ENCODE measurements at places on chromosomes 5 and 9.

- DNase-seq: no peak
These were observed 53.4 kb upstream of the PTCH1 start for GRCh38 chr9:95570150-95570549.

DNA sequence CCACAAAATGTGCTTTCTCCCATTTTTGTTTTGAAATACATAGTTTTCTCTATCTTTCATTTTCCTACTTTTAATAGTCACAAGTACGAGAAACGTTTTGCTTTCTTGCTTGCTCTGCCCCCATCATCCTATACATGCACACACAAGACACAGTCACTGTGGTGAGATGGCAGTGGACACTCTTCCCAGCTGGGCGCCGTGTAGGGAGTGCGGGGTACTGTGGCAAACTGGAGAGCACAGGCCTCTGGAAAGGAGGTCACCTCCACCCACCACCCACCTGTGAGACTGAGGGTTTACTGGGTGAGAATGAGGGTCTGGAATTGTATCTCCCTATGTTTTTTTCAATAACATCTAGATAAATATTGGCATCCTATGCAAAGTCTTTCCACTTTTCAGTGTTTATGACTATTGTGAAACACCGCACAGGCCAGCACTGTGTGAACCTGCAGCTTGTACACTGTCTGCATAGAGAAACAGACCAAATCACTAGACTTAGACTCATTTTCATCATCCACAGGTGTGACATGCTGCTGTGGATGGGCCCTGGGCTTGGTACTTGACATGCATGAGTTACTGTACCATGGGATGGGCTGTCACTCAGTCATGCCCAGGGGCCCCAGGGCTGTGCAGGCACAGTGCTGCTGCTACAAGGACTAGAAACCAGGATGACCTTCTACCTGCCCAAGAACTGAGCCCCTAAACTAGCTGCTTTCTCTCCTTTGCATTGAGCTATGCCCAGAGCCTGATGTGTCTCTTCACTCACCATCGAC, 118.1 kb upstream of the LMX1B start:
- DNase-seq: no peak

DNA sequence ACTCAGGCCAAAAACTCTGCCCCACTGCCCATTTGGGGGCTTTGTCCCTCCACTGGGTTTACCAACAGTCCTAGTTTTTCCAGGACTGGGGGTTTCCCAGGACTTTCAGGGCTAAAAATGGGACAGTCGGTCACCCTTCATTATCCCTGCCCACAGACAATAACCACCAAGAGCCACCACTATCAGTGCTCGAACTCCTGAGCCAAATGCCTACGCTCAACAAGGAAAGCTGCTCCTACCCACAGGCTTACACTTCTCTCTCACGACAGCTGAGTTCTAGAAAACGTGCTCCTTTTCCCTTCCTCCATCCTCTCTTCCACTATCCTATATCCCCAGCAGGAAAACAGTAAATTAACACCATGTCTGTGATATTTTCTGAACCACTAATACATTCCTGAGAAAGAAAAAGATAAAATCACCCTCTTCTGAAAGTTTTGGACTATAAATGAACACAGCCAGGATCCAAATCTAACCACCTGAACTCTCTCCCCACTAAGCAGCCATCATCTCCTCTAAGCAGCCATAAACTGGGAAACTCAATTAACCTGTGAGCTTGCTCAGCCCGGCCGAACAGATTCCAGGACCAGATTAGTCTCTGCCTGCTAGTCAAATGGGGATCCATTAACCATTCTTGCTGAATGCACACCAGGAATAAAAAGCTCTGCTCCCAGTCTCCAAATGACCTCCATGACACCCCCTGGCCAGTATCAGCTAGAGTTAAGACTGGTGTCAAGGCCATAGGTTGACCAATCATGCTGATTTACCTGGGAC, 41.8 kb downstream of the KLHL3 start:
- DNase-seq: no peak

DNA sequence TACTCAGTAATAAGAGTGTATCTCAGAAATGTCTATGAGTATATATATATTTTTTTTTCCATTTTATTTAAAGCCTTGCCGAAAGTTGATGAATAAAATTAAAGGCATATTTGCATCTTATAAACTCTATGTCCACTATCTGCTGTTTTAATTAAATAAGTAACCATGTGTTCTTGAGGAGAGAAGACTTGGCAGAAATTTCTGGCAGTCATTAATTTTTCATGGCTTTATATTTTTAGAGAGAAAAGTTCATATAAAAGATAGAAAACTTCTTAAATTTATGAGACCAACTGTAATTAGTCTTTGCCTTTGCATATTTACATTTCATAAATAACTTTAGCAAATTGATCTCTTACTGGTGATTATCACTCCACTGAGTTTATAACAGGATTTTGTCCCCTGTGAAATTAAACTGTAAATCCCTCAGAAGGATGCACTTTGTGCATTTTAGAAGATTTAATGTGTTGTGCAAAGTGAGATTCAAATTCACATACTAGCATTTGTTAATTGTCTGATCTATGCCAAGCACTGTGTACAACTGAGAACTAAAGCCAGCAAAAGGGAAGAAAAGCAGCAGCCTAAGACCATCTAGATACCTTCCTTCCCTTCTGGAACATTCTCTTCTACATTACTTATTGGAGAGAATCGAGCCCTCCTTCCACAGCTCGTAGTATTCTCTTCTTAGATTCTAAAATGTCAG, 108.7 kb downstream of the SNCAIP start:
- DNase-seq: no peak

DNA sequence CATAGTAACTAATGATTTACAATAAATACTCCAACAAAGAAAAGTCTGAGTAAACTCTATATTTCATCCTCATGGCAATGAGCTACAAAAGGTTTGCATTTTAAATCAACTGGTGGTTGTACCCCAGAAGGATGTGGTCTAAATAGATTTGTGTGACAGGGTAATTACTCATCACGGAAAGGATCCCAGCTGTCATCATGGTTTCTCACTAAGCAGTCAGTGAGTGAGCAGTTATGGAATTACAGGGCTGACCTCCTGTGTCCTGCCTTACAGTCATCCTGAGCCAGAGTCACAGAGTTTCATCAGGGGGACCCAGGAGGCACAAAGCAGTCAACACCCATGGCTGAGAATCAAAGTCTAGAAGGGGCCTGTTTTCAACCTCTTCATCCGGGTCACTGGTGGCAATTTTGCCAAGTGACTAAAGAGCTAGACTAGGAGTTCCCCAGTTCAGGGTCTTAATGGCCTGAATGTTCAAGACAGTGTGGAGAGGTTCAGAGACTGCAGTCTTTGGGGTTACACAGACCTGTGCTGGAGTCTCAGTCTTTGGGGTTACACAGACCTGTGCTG, 210.7 kb upstream of the SLC24A2 start:
- DNase-seq: peak; percentile 84

GRCh38 chr5:154086641-154087040, 47.9 kb downstream of the MFAP3 start:
- no peak for DNase-seq

DNA sequence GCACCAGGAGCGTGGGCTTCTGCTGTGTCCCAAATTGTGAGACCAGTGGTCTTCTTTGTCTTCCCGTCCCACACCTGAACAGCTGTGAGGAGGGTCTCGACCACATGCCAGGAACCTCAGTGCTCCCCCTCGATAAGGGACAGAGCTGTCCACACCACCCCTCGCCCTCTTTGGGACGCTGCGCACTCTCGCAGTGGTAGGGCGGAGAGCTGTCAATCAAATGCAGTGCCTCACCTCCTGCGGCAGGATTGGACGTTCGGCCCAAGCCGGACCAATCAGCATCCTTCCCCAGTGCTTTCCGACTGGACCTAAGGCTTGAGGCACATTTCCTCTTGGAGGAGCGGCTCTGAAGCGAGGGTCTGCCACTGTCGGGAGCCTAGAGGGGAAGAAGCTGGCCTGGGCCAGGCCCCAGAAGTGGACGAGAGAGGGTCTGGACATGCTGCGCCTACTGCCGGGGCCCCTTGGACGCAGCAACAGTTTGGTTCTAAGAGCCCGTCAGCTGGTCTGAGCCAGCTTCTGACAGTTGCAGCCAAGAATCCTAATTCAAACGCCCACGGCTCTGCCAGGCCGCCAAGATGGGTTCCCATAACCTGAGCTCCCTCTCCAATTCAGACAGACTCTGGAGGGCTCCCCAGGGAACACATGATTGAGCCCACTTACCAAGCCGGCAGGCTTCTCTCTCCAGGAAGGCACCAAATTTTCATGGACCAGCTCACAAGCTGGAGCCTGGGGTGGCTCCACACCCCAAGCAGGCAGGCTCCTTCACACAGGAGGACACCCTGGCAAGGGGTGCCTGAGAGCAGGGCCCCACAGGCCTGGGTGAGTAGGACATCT, 28.1 kb upstream of the ADAMTS2 start:
- no peak for DNase-seq

GRCh38 chr5:74889523-74890105, 23.4 kb upstream of the FAM169A start:
- no peak for DNase-seq

GRCh38 chr9:98989036-98990000, 45.6 kb downstream of the COL15A1 start:
- no peak for DNase-seq

- no peak for DNase-seq
These were observed 283.3 kb downstream of the PJA2 start for GRCh38 chr5:109126481-109126880.

DNA sequence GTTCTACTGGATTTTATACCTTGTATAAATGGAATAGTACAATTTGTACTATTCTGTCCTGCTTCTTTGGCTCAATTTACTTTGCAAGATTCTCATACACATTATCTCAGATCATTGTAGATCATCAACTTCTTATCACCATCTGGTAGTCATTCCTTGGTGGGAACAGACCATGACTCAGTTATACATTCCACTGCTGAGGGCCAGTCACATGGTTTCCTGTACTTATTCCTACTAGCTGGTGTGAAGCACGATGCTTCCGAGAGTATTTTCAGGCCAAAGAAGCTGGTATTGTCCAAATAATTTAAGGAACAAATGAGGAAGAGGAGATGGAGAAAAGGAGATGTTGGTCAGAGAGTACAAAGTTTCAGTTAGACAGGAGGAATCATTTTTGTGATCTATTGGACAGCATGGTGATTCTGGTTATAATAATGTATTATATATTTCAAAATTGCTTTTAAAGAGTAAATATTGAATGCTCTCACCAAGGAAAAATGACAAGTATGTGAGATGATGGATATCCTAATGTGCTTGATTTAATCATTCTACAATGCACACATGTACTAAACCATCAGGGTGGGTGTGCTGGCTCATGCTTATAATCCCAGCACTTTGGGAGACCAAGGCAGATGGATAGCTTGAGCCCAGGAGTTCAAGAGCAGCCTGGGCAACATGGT, 124.1 kb downstream of the SYK start:
- no peak for DNase-seq

- no peak for DNase-seq
These were observed 18.9 kb downstream of the WNT8A start for GRCh38 chr5:138102454-138103318.

GRCh38 chr5:138637256-138637655, 62.1 kb upstream of the HSPA9 start:
- no peak for DNase-seq

DNA sequence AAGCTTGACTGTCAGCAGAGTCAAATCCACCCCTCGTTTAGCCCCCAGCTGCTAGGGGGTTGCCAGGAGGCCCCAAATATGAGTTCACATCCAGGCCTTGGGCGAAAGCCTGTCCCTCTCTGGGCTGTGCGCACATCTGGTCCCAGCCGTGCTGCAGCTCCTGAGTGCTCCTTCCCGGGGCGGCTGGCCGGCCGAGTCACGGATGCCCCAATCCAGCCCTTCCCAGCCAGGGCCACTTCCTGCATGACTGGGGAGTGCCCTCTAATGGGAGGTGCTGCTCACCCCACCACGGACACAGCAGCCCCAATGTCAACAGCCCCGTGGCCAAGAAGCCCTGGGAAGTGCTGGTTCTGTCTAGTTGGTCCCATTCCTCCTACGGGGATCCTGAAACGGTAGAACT, 103.5 kb upstream of the FCN2 start:
- no peak for DNase-seq

GRCh38 chr9:1978941-1979340, 36.2 kb upstream of the SMARCA2 start:
- no peak for DNase-seq

- DNase-seq: no peak
These were observed 77.5 kb downstream of the STARD4 start for GRCh38 chr5:111434800-111435199.

GRCh38 chr5:95238560-95239325, 46.2 kb downstream of the MCTP1 start:
- DNase-seq: no peak

GRCh38 chr5:125011419-125011818, 265.0 kb upstream of the ZNF608 start:
- no peak for DNase-seq

GRCh38 chr5:175895686-175896102, 24.3 kb downstream of the CPLX2 start:
- DNase-seq: peak; percentile 28

- DNase-seq: no peak
These were observed 6.7 kb downstream of the NCBP1 start for GRCh38 chr9:97640325-97640724.

- no peak for DNase-seq
These were observed 112.2 kb downstream of the MAST4 start for GRCh38 chr5:66708368-66708767.

DNA sequence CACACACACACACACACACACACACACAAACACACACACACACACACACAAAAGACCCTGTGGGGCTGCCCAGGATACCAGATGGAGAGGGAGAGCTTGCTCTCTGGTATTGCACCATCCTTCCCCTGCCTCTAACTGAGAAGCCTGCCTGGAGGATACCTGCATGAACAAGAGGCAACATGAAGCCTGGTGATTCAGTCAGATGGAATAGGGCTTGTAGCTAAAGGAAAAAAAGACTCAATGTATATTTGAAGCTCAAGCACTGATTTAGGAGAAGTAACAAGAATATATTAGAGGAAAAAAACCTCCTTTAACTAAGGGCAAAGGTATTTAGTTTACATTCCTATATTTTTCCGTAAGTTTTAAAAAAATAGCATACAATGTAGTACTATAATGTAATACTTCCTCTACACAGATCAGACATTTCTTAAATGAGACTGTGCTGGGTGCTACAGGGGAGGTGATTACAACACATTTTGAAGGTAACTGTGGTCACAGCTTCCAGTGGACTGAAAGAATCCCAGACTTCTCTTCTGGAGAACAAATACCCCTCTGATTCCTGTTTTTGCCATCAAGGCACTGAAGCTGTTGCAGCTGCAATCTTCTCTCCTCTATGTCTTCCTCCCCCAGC, 169.3 kb downstream of the DCP2 start:
- DNase-seq: no peak

- no peak for DNase-seq
These were observed 396.1 kb upstream of the PAPPA start for GRCh38 chr9:115757461-115757860.

Measured in stimulated activated CD4-positive, alpha-beta T cell treated with anti-CD3 and anti-CD28 coated beads, Interleukin-1b, Interleukin-23, amount 100 ng/mL, for 48 hours (primary cell).